ENCODE measurements at places on chromosomes 1 and 21.

DNA sequence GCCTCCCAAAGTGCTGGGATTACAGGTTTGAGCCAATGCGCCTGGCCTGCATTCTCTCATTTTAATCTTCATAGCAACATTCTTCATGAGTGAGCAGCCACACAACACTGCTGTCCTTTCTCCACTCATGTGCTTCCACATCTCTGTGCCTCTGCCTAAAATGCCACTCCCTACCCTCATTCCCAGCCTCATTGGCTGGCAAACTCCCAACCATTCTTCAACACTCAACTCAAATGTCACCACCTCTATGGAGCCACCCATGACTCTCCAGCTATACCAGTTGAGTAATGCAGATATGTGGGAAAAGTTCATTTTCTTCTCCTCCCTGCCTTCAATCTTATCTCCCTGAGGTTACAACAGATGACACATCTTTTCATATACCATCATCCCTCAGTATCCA lies 53.9 kb upstream of the ZC3H12A start:
- DNase-seq = no peak

GRCh38 chr1:221018414-221018813 lies 139.2 kb downstream of the HLX start:
- no peak for DNase-seq

DNA sequence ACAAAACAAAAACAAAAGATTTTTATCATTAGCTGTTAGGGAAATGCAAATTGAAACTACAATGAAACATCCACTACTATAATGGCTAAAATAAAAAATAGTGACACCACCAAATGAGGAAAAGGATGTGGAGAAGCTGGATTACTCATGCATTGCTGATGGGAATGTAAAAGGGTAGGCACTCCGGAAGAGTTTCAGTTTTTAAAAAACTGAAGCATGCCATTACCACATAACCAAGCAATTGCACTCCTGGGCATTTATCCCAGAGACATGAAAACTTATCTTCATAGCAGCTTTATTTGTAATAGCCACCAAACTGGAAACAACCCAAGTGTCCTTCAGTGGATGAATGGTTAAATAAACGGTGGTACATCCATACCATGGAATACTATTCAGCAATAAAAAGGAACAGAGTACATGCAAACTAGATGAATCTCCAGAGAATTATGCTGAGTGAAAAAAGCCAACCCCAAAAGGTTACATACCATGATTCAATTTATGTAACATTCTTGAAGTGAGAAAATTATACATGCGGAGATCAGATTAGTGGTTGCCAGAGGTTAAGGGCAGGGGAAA lies 14.5 kb upstream of the CFAP298 start:
- no peak for DNase-seq

GRCh38 chr1:48552903-48553606 lies 81.1 kb upstream of the SPATA6 start:
- no peak for DNase-seq

DNA sequence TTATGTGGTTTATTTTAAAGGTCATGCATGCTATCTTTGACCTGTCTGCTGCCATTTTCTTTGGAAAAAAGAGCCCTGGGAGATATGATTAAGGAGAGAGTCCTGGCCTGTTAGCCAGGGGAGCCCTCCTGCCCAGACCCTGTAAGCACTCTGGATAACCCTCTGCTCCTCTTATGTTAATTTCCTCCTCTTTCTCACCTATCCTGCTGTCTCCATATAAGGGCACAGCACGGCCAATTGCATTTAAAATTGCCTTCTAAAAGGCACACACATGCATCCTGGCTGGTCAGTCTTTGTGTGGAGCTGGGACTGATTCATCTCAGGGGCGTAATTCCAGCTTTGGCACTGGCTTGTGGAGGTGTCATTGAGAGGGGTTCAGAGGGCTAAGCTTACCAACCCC lies 158.9 kb downstream of the ST6GALNAC5 start:
- no peak for DNase-seq

DNA sequence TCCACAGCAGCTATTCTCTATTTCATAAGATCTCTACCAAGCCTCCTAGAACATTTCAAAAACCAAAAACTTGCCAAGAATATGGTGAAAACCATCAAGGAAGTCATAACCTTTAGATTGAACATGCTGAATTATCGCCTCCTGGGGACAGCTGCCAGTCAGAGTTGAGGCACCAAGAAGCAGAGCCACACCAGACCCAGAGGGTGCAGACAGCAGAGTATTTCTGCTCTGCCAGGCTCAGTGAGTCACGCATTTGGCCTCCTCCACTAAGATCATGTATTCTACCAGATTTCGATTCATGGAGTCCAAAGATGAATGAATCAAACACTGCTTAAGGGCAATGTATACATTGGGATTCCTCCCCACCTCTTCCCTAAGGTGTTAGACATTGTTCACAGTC lies 2.1 kb downstream of the F3 start:
- no peak for DNase-seq

- no peak for DNase-seq
These were observed 97.2 kb downstream of the DNAH14 start for GRCh38 chr1:225026701-225027100.

DNA sequence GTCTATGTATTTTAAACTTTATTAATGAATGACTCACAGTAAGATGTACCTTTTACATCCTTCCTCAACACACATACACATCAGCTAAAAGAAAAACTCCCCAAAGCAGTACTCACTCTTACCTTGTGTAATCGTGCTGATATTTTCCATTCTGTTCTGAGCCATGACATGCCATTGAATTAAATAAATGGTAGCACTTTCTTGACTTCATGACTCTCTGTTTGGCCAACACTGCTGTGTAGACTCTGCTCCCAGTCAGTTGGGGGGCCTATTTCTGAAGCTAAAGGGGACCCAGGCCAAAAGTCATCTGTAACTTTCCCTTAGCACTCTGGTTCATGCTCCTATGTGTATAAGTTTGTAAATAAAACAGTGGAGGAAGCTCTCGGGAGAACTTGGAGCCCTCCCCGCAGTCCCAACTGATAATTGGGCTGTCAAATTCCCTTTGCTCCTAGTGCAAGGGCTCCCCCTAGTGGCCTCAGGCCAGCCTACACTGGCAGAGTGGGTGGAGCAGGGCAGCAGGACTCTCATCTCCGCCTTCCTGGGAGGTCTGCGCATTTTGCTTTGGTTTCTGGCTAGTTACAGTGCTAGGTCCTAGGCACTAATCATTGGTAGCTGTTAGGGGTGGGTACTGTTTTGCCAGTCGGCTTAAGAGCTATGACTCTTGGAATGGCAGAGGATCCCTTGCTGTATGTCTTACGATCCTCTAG lies 1.7 kb upstream of the FYB2 start:
- DNase-seq = peak; percentile 70

Measured in activated CD8-positive, alpha-beta memory T cell treated with anti-CD3 and anti-CD28 coated beads, Interleukin-2, amount 10 ng/mL, durations not matched to agents 7 days and 5 days (primary cell).